ENCODE measurements at places on chromosomes 2 and 18.

DNA sequence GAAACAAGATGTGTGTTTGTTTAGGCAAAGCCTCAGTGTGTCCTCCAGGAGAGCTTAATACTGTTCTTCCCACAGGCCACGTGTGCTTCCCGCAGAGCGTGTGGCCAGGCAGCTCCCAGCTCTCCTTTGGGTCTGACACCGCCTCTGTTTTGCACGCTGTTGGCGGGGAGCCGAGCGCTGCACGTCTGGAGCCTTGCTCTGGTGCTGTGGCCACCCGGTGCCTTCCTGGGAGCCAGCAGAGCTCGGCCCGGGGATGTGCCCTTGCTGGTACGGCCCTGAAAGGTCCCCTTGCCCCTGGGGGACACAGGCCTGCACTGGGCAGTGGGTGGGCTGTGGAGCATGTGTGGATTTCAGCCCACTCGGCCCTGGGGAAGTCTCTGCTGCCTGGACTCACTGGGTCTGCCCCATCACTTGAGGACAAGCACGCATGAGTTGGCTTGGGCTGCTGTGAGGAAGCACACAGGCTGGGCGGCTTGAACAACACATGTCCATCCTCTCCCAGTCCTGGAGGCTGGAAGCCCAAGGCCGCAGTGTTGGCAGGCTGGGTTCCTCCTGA is 160.7 kb upstream of the HDAC4 start:
- DNase-seq: no peak

GRCh38 chr2:164496881-164497280 is 124.4 kb downstream of the GRB14 start:
- no peak for DNase-seq

DNA sequence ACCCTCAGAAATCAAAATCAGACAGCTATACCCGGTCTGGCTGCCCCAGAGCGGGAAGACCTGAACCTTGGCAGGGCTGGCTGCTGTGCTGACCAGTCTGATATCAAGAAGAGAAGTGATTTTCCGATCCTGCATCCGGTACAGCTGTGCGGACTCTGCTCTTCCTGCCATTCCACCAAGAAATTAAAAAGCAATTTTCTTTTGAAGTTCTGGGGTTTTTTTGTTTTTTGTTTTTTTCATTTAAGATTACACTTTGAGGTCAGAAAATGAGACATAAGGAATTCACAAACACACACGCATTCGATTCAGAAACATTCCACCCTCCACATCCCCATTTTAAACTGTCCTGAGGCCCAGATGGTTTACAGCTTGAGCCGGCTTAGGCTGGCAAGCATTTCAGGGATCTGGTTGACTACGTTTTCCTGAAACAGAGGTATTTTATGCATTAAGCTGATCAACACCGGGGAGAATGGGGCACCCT is 156.5 kb downstream of the COL6A3 start:
- DNase-seq: no peak

DNA sequence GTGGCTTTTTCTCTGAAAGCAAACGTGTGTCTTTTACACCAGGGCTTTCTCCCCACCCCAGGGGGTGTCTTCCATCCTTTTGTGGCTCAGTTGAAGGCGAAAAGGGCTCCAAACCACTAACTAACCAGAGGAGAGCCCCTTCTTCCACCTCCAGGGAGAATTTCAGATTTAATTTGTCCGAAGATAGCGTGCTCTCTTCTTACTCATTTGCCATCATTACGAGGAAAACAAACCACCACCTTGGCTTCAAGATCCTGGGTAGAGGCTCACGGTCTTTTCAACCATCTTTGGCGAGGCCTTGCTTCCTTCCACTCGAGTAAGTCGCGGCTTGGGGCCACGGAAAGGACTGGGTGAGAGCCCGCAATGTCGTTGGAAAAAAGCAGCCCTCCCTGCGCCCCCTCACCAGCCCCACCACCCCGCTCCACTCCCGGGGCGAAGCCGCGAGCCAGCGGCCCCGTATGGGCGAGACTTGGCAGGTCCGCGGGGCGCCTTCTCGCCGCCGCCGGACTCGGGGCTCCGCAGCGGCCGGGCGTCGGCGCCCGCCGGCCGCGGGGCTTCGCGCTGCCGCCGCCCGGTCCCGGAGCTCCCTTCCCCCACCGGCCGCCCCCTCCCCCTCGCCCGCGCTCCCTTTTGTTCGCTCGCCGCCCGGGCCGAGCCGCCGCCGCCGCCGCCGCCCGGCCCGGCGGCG is 1.7 kb upstream of the ZNF532 start:
- DNase-seq: no peak

DNA sequence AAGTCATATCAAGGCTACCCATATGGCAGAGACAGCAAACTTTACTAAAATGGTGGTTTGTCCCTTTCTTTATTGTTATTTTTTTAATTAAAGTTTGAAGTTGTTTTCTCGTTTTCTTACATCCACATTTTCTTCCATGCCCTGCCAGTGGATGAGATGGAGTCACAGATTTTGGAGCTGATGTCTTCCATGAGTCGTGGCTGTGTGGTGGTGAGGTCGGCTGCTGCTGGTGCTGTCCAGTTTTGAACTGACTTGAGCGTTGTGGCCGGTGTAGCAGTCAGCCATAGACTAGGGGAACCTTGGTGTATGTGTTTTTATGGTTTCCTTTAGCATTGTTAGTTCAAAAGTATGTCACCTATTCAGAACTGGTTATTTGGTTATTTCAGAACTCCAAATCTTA is 182.8 kb downstream of the SH3RF3 start:
- DNase-seq: no peak

DNA sequence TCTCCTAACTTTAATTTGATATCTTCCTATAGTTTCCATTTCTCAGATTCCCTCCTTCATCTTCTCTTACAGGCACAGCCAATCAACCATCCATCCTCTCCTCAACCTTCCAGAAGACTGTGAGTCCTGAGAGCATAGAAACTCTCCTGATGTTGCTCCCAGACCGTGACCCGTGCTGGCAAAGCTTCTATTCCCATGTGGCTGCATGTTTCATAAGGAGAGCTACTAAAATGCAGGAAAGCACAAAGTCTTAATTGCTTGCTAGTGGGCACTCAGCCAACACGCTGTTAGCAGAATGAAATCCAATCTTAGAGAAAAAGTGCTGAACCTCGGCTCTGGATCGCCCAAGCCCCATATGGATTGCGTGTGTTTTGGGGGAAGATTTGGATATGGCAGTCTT is 1244.7 kb upstream of the ZEB2 start:
- no peak for DNase-seq

DNA sequence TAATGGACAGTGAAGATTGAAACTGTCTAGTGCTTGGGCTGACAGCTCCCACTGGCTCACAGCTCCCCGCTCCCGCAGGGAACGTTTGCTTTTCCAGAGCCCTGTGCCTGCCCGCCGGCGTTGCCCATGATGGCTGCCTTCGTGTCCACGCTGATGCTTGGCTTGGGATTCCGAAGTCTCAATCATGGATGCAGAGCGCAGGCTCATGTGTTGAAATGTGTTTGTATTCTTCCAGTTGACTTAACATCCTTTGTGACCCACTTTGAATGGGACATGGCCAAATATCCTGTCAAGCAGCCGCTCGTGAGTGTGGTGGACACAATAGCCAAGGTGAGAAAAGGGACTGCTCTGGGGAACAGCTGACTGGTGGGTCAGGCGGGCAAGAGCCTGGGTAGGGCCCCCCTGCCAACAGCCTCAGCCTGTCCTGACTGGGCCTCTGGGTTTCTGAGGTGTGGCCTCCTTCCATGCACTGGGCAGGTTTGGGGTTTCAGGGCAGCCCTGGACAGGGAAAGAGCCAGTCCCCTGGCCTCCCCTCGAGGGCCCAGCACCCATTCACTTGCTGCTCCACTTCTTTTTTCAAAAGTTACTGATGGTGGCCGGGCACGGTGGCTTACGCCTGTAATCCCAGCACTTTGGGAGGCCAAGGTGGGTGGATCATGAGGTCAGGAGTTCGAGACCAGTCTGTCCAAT is 42.8 kb downstream of the ATP6V1C2 start:
- no peak for DNase-seq

- DNase-seq: no peak
Measured at GRCh38 chr2:235225261-235225660, 268.6 kb upstream of the AGAP1 start.

DNA sequence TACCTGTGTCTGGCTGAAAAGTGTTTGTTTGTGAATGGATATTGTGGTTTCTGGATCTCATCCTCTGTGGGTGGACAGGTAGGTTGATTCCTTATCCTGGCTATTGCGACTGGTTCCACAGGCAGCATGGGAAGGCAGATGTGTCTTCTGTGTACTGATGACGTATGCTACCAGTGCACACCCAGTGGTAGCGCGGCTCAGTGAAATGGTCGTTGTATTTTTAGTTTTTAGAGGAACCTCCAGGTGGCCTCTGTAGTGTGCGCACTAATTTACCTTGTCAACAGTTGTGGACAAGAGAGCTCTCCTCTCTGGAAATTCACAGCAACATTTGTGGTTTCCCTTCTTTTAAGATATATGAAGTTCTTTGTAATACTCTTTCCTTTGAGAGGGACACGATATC is 52.5 kb downstream of the CCDC74A start:
- no peak for DNase-seq

GRCh38 chr2:54519841-54520459 is 63.8 kb downstream of the SPTBN1 start:
- no peak for DNase-seq

GRCh38 chr2:226411727-226412360 is 387.8 kb downstream of the IRS1 start:
- DNase-seq: no peak

Measured in activated naive CD4-positive, alpha-beta T cell treated with anti-CD3 and anti-CD28 coated beads, Interleukin-2, amount 10 ng/mL, durations not matched to agents 7 days and 5 days (primary cell).